NCI-H146 (cell line): ENCODE measurements at places on chromosomes 6 and 20.

GRCh38 chr6:79042088-79042798 lies 35.8 kb downstream of the PHIP start:
- DNase-seq = no peak

DNA sequence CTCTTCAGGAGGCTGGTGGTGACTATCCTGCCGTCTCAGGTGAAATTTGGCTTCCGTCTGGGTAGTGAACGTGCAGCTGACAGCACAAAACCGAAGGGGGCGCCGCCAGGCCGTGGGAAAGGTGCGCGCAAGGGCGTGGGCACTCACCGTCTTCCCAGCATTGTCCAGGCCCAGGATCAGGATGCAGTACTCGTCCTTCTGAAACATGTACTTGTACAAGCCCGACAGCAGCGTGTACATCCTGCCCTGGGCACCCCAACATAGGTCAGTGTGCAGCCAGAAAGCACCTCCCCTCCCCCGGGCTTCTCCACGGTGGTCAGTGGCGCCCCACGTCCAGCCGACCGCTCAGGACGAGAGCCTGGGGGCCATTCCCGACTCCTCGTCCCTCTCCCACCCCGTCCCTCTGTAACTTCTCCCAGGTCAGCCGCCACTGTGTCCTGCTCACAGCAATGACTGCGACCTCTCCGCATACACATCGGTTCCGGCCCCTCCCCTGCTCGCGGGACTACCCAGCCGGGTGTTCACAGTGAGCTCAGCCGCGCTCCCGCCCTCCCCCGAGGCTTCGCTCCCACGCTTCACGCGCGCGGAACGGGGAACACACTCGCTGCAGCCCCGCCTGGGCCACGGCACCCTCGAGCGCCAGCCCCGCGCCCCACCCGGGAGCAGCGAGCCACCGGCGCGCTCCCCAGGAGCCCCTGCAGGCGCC lies 771 bp downstream of the ARFRP1 start:
- DNase-seq = peak; percentile 56

GRCh38 chr6:23989885-23990533 lies 136.0 kb upstream of the NRSN1 start:
- DNase-seq = no peak

DNA sequence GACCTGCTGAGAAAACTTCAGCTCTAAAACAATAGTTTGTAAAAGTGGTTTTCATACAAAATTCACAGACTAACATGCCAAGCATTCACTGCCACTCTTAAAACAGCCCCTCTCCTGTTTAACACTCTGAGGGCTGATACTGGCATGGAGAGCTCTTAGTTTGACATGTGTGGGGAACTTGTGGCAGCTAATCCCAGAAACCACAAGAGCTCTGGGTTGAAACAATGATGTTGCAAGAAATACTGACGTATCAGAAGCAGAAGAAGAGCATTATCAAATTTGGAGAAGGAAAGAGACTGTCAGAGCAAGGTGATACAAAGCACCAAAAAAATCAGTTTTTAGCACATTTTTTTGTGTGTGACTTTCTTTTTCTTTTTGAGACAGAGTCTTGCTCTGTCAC lies 5.1 kb downstream of the BEND3 start:
- DNase-seq = no peak

GRCh38 chr6:147983581-147984366 lies 358.9 kb upstream of the SASH1 start:
- DNase-seq = peak; percentile 28

DNA sequence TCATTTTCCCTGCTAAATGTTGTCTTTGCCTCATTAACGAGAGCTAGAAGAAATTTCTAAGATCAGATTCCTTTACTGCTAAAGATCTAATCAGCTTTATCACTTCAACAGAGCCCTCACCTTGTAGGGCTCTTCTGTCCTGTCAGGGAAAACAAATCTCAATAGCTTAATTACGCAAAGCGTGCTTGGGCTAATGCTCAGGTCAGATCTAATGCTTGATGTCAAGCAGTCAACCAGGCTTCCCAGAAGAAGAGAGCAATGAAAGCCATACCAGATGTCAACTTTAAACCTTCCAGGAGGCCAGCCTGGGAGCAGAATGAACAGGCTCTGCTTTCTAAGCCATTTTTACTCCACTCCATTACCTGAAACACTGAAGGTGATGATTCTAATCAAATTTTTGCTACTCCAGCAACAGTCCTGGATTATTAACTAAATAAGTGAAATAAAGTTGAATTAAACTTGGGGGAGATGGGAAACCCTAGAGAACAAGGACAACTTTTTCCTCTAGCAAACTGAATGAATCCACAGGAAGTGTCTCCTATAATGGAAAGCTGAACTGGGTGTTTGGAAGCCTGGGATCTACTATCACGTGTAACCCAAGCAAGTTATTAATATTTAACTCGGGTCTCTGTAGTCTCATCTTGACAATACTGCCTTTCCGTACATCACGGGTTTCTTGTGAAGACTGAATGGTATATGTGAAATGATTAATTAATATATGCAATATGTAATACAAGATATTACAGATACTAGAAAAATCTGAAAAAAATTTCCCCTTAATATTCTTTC lies 273.7 kb downstream of the PTPRK start:
- DNase-seq = peak; percentile 22

GRCh38 chr6:110412360-110412759 lies 3.0 kb downstream of the DDO start:
- peak; percentile 17 for DNase-seq
